NCI-H146 (cell line): ENCODE measurements at places on chromosomes 4 and X.

DNA sequence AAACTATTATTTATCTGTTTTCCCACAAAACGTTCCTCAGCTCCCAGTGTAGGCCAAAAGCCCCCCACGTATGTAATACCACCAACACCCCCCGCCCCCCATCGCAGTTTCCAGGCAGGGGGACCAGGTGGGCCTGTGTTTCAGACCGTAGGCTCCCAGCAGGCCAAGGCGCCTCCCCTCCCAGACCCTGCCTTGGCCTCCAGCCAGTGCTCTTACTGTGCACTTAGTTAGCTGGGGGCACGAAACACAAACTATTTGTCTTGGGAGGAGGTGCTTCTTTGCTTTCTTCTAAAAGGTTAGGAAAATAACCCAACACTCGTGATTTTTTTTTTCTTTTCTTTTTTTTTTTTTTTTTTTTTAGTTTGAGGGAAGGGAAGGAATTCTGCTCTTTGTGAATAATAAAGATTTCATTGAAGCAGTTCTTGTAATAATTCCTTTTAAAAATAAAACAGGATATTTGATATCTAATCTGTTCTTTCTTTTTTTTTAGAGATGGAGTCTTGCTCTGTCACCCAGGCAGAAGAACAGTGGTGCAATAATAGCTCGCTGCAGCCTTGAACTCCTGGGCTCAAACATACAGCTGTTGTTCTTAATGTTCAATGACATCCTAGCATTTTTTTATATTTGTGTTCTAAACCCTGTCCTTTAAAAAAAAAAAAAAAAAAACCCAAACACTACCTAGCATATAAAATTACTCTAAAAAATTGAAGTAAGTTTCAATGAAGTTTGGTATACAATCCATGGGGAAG is 83.0 kb upstream of the CLDN34 start:
- no peak for DNase-seq

DNA sequence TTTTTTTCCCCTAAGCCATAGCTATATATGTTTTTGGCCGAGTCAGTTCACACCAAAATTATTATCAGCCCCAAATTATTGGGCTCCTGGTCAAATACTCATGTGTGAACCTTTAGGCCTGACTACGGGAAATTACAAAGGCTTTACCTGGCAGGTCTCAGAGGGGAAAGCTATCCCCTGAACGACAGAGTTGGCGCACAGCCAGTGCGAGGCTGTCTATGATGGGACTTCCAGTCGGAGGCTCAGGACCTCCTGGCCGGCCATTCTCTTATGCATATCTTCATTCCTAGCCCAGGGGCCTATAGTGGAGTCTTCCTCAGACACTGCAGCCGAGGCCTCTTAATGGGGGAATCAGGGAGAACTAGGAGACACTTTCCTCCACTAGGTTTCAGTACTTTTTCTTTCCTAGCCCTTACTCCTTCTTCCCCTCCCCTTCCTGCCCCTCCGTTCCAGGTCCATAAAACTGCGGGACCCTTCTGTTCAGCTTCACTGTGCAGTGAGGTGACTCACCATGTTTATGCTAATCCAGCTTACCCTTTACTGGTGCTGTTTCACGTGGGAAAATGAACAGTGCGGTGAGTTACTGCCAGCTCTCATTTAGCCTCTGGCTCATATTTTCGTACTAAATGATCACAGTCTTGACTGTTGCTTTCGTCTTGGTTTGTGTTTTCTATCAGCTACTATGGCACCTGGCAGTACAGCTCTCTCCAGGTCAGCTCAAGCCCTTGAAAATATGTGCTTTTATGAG is 533.9 kb downstream of the FSTL5 start:
- DNase-seq = no peak

GRCh38 chr4:138756519-138756918 is 259.1 kb upstream of the NOCT start:
- no peak for DNase-seq

DNA sequence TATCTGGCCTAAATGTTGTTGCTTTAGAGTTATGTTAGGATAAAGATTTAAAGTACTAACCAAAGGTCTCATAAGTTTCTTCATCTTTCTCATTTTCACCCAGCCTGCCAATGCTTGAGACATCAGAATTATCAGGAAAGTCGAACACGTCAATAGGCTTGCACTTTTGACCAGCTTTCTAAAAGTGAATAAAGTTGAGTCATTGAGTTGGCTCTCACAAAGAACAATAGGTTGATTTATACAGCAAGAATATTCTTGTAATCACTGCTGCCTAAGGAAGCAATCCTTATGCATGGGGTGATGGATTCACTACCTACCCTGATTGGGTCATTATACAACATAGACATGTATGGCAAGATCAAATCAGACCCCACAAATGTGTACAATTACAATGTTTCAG is 5.0 kb downstream of the CENPU start:
- DNase-seq = no peak

- DNase-seq = peak; percentile 78
Observed at GRCh38 chrX:102720237-102721168, at the start of gene GPRASP3. GPRASP3 (plus strand) TSS chrX:102720743; CDS start chrX:102748996, 28,253 bp downstream.

GRCh38 chrX:31287861-31288260 is 216.0 kb upstream of the FTHL17 start:
- no peak for DNase-seq
